ENCODE measurements at places on chromosomes 3 and 15.

DNA sequence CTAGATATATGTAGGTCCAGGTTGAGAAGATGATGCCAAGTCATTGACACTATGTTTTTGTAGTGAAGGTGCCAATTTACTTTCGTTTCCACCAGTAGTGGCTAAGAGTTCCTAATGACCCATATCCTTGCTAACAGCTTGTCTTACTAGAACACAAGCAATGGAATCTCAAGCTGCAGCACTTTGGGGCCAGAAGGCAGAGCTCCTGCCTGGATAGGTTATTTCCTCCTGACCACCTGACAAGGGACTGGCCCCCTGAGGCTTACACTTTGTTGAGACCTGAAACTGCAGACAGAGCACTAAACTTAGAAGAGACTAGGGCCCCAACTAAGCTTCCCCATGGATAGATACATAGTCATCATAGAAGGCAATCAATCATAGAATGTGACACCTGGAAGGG lies 11.7 kb downstream of the ONECUT1 start:
- no peak for DNase-seq

GRCh38 chr3:169662132-169662842 lies 1.2 kb downstream of the MECOM start:
- DNase-seq = peak; percentile 31

DNA sequence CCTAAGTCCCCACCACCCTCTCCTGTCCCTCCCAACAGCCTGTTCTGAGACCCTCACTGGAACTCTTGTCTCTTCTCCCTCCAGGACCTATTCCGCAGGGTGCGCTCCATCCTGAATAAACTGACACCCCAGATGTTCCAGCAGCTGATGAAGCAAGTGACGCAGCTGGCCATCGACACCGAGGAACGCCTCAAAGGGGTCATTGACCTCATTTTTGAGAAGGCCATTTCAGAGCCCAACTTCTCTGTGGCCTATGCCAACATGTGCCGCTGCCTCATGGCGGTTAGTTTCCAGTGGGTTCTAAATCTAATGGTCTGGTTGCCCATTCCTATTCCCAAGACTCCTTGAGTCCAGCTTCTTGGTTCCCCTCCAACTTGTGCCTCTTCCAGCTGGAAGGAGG lies 9.3 kb downstream of the EIF4G1 start:
- no peak for DNase-seq

- no peak for DNase-seq
Measured at GRCh38 chr15:74041311-74041756, 41.0 kb downstream of the GOLGA6A start.

DNA sequence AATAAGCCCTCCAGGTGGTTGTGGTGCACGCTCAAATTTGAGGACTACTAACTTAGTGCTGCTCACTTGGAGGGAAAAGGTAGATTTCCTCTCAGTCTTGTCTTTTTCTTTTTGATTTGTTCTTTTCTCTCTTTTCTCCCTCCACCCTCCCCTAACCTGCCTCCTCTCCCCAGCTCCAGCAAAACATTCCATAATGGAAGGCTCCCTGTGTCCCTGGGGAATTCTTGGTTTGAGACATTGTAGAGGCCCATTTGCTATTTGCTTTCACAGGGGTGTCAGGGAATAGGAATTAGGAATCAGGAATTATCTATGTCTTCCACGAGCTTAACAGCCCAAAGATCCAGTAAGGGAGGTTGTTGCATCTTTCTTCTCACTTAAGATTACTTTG lies 136.8 kb upstream of the UMPS start:
- no peak for DNase-seq

GRCh38 chr15:81948222-81948621 lies 97.6 kb downstream of the MEX3B start:
- DNase-seq = no peak

- no peak for DNase-seq
Measured at GRCh38 chr3:122612696-122613095, 35.2 kb downstream of the PARP15 start.

GRCh38 chr3:71874618-71875017 lies 89.7 kb upstream of the PROK2 start:
- DNase-seq = no peak

- DNase-seq = no peak
Measured at GRCh38 chr15:96494505-96494904, 164.0 kb downstream of the NR2F2 start.

DNA sequence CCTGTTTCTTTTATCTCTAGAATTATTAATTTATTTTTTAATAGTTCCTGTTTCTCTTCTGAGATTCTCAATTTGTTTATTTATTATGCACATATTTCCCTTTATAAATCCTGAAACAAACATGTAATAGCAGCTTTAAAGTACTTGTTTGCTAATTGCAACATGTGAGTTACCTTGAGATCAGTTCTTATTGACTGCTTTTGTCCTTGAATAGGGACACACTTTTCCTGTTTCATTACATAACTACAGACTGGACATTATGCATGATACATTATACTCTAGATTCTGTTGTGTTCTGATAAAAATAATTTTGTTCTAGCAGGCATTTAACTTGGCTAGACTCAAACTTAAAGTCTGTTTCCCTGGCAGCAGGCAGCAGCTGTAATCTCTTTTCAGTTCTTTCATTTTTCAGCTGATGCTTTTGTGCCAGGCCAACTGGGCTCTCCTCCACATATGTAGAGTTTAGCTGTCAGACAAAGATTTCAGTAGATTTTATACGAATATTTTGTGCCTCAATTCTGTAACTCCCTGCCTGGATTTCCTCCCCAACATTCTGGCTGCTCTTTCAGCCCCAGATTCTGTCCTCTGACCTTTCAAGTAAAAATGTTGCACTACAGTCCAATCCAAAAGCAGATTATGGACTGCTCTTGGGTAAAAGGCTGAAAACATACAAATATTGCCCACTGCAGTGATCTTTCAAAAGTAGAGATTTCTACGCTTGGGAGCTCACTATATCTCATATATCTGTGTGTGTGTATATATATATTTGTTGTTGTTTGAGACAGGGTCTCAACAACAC lies 41.9 kb downstream of the PCOLCE2 start:
- DNase-seq = no peak

- no peak for DNase-seq
Measured at GRCh38 chr15:89820666-89821611, 6.3 kb upstream of the ANPEP start.

GRCh38 chr3:129619726-129620162 lies 13.3 kb upstream of the PLXND1 start:
- no peak for DNase-seq

DNA sequence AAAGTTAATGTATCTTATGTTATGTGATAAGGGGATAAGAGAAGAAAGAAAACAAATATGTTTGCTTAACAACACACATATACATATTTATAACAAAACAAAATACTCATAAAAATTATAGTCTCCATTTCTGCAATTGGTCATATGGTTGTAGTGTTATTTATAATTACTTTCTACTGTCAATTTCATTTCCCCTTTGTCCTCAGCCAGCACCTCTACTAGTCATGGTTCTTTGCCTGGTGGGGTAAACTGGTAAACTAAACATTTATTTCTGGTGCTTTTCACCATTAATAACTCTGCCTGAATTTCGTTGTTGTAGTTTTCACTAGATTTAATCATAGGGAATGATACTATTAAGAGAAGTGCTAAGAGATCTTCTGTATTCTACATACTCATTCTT lies 88.0 kb upstream of the ALCAM start:
- no peak for DNase-seq

DNA sequence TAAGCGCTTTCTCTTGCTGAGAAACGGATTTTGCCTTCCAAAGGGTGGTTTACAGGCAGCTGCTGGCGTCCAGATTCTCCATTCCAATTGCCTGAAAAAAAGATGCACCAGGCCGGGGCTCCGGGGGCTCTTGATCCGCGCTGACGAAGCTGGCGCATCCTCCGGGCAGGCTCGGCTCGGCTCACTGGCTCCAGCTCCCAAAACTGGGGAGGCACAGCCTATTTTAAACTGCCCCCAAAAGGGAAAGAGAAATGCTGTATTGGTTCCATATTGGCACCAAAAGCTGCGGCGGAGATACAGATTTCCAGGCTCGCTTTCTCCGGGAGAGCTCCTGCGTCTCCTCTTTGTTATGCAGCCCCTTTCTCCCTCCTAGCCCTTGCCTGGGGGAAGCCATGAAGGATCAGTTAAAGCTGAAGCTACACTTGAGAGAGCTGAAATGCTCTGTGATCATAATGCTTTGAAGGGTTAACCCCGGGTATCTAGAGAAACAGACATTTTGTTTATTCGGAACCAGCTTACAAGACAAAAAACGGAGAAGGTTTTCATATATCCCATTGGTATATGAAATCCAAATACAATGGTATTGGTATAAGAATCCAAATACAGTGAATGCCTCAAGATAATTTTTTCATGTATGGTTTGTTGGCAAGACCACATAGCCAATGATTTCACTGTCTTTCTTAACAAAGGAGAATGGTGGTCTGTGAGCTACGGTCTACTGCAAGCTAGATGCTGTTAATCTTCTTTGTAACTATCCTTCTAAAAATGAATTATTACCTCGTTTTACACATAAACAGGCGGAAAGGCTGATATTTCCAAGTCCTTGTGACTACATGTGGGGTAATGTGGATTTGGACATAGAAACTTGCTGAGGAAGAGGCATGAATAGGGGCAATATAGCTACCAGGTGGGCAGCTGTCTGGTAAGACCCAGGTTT lies 693 bp downstream of the CD200 start:
- DNase-seq = peak; percentile 34

- DNase-seq = no peak
Measured at GRCh38 chr3:150721285-150722130, 17.8 kb upstream of the ERICH6 start.

DNA sequence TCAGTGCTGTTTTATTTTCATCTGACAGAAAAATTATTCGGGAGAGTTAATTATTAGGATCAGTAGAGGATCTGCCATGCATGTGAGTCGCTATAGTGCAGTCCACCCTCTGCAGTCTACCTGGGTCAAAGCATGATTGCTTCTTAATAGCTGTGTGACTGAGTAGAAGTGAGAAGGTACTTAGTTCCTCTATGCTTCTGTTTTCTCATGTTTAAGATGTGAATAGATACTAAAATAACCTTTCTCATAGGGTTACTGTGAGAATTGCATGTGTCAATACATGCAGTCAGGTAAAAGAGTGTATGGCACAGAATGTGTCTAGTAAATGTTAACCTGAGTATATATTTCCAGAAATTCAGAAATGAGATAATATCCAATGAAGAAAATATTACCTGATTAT lies 435.7 kb downstream of the NAALADL2 start:
- no peak for DNase-seq

- no peak for DNase-seq
Measured at GRCh38 chr15:96064351-96064756, 266.1 kb upstream of the NR2F2 start.

GRCh38 chr3:88912294-88912877 lies 195.0 kb upstream of the EPHA3 start:
- DNase-seq = no peak

GRCh38 chr3:148379763-148380382 lies 317.8 kb upstream of the AGTR1 start:
- DNase-seq = no peak

DNA sequence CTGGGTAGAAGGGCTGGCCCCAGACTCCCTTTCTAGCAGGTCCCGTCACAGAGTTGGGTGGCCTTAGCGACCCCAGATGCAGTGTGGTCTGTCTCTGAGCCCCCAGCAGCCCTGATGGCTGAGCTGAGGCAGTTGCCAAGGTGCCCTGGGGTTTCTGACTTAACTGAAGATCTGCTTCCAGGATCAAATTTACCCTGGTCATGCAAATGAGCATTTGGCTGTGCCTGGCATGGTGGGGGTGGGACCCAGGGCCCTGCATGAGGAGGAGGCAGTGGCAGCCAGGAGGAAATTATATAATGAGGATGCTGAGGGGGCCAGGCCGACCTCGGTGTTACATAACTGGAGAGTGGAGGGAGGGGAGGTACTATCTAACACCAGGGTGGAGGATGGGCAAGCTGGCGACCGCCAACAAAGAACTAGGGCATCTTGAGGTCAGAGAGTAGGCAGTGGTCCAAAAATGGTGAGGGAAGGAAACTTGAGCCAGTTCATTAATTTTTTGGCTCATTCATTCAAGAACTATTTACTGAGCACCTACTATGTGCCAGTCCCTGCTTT lies 16.4 kb downstream of the PLEKHO2 start:
- DNase-seq = no peak

DNA sequence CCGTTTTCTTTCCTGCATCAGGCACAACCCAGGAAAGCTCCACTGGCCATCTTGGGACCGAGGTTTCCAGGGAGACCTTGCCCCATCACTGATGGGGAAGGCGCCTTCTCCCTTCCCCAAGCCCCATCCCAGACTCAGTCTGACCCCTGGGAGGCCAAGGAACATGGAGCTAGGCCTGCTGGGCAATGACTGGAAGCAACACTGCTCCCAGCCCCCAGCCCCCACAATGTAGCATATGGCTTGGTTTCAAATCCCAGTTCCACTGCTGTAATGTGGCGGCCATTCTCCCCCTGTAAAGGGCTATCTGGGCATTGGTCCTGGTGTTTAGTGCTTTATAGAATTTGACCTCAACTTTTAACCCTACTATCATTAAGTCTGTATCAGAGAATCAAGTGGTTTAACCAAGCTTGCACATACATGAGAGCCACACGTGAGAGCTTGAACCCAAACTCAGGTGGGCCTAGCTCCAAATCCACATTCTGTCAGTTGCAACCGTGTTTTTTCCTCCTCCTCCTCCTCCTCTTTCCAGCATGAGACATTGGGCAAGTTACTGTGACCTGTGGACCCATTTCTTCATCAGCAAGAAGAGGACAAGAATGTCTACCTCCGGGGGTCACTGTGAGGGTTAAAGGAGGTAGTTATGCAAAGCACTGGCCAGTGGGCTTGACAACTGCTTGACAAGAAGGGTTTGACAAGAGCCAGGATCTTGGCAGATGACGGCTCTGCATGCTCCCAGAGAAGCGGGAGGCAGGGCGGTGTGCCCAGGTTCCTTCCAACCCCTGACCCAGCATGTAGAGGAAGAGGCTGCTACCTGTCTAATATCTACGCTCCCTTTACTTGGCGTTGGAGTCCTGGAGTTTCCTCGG lies 37.4 kb downstream of the KLHL25 start:
- DNase-seq = no peak

GRCh38 chr3:139109271-139109670 lies 64.6 kb upstream of the PRR23C start:
- DNase-seq = no peak

DNA sequence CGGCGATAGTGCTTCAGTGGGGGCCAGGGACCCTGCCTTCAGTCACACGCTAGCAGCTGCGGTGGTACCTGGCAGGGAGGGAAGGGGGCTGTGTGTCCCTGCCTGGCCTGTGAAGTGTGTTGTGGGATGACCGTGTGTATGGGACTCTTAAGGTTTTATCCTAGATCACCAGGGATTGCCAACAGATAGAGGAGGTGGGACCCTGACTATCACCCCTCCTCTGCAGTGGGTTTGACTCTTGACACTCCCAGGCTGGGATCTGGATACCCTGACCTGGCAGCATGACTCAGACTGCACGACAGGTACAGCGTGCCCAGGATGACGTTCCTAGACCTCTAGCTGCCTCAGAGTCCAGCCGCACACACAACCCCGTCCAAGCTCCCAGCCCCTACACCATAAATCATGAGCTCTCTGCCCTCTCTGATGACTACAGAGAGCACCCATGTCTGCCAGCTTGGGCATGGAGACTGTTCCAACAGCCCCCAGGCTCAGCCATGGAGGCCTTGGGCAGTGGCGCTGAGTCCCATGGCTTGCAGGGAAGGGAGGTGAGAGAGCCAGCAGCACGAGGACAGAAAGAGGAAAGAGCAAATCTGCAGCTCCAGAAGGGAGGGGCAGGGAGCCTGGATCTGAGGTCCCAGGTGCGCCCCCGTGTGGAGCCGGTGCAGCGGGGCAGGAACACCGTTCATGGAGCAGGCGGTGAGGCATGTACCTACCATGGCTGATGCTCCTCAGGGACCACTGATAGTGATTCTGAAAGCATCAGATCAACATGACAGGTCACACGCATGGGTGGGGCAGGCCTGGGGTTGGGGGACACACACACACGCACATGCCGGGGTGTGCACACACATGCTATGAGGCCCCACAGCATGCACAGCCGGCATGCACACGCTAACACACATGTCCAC lies 71.0 kb downstream of the ADAMTS7 start:
- DNase-seq = peak; percentile 16

Measured in stimulated activated naive CD4-positive, alpha-beta T cell (primary cell).